ENCODE measurements at places on chromosomes 3 and 15.

DNA sequence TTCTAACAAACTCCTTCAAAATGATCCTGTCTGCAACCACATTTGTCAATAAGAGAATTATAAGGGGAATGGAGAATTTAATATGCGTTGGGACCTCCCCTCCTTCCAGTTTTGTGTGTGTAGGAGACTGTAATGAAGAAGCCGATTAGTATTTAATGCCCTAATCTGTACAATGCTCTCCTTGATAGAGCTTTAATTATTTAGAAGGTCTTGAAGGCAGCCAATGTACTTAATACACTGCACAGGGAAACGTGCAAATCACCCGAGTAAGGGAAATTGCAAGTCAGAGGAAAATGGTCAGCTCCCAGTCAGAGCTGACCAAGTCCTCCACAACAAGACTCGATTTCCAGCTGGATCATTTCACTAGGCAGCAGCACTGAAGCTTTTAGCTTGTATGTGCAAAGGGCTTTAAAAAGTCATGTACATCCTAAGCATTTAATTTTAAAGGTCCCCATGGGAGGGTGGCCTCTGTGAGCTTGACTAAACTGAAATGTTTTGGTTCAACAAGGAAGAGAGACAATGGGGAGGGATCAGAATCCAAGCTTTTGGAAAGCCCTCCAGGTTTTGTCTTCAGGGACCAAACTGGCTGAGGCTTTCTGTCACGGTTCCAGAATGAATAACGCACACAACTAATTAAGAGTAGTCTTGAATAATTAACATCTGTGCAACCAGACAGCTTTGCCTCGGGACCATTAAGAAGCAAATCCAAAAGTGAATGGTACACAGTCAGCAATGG, 159.8 kb upstream of the MITF start:
- no peak for DNase-seq

DNA sequence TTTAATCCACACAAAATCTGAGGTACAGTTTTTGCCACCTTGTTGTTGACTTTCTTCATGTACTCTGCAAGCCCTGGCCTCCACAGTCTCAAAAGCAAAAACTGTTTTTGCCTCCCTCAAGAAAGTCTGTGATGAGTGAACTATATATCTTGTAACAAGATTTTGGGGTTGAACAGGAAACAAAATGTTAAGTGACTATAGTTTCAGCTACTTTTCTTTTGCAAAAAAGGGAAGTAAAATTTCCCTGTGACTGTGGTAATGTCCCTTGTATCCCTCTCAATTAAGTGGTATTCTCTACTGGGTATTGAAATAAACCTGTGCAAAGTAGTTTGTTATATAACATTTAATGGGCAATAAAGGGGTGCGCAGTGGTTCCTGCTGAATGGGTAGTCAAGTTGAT, 21.3 kb upstream of the SCAANT1 start:
- no peak for DNase-seq

GRCh38 chr15:46918462-46919140, 798.7 kb upstream of the SEMA6D start:
- no peak for DNase-seq

DNA sequence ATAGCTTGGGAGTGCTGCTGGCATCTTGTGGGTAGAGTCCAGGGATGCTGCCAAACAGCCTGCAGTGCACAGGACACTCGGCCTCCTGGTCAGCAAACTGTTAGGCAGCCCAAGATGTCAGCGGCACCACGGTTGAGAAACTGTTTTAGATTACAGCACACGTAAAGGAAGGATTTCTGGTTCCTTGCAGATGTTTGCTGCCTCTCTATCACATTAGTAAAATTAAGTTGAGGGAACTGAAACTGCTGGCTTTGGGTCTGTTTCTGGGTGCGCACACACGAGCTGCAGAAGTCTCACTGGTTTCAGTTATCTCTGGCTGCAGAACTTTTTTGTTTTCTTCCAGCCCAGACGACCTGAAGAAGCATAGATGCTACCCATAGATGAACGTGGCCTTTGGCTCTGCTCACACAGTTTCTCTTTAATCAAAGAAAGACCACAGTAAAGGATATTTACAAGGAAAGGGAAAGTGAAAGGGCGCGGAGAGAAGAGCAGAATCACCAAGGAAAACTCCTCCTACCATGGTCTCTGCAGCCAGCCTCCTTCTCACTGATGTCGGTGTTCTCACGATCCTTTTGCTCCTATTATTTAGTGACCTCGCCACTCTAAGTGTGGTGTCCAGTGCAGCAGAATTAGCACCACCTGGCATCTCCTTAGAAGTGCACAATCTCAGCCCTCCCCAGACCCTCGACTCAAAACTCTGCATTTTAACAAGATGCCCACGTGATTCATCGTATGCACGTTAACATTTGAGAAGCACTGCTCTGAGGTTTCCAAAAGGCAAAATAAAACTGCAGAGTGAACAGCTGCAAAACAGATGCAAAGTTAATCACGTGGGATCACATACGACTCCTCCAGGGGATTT, 50.6 kb upstream of the AKAP13 start:
- no peak for DNase-seq

DNA sequence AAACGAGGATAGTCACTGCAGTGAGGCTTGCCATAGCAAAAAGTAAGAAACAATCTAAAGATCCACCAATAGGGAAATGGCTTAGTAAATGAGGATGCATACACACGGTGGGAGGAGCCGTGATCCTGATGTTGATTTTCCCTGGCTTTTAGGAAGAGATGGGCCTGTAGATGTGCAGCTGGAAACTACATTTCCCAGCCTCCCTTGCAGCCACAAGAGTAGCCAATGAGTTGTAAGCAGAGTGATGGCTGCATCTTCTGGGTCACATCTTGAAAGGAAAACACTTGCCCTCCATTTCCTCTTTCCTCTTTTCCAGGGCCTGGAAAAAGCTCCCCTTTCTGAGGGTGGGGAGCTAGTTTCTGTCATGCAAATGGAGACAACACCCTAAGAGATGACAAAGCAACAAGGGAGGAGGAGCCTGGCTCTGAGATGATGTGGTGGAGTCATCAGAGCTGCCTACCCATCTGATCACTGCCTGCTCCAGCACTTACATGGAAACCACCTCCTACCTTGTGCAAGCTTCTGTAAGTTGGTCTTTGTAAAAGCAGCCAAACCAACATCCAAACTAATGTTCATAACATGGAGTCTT, 139.1 kb downstream of the TLE3 start:
- DNase-seq = no peak

DNA sequence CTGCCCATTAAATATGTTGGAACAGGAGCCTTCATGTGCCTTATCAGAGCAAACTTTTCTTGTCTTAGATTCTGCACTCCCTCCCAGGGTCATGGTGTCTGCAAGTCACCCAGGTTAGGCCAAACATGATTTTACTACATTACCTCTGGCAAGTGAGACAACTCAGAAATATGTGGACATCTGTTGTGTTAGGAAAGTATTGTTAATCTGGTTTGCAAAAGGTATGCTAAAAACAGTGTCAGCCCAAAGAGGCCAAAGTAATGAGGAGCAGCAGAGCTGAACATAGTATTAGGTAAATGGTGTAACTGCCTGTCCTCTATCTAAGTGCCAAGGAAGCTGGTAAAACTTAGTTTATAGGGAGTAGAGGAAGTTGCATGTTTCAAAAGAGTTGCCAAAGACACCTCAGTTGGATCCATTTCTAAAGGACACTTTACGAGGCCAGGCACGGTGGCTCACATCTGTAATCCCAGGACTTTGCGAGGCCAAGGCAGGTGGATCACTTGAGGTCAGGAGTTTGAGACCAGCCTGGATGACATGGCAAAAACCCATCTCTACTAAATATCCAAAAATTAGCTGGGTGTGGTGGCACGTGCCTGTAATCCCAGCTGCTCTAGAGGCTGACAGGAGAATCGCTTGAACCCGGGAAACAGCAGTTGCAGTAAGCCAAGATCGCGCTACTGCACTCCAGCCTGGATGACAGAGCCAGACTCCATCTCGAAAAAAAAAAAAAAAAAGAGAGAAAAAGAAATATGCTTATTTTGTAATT, 22.5 kb upstream of the PPIB start:
- DNase-seq = no peak

GRCh38 chr3:66353530-66353929, 132.7 kb downstream of the SLC25A26 start:
- no peak for DNase-seq

DNA sequence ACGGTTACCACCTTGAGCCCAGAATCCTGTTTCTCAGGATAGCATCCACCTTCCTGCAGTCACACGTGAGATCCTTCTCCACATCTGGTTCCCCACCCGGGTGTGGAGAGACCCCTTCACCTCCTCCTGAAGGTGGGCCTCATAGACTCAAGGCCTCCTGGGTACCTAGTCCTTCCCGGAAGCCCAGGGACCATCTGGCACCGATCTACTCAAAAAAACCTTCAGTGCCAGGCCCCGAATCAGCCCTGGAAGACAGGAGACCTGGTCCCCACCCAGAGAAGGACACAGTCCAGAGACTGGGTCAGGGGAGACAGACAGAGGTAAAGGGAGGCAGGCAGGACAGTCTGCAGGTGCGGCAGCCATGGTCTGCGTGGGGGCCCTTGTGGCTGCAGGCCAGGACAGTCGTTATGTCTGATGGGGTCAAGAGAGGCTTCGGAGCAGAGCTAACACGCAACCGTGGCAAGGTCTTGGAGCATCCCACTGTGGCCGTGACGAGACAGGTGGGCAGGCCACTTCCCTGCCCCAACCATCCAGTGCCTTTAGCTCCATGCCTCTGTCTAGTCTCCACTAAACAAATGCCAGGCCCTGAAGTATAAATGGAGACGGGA, 112.2 kb upstream of the ABHD17C start:
- no peak for DNase-seq

DNA sequence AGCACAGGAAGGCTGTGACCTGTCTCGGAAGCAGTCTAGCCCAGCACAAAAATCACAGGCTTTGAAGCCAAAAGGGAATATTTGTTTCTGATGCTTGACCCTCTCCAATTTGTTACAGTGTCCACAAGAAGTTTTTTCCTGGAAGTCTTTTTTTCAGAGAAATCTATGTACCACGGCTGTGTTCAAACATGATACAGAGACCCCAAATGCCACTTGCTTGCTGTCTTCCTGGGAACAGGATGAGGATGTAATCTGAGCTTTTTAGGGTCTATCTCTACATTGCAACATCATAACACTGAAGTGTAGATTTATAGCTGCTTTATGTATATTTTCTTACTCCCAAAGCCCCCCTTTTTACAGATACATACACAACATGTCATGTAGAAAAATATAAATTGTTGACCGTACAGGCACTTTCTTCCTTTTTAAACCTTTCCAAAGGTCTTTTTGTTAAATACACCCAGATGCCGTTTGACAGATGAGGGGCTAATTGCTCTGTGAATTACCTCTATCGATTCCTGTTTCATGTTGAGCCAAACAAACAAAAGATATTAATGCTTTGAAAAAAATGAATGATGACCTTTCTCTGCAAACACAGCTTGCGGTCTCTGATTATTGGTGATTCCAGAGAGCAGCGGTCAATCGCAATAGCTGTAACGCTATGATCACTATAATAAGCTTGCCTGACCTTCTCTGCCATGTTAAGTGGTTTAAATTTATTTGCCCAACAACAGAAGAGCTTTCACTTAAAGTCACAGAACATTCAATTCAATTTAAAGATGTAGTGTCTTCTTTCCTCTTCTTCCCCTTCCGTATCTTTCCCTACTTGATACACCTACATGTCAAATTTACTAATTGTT, 875.9 kb upstream of the NR2F2 start:
- DNase-seq = no peak

DNA sequence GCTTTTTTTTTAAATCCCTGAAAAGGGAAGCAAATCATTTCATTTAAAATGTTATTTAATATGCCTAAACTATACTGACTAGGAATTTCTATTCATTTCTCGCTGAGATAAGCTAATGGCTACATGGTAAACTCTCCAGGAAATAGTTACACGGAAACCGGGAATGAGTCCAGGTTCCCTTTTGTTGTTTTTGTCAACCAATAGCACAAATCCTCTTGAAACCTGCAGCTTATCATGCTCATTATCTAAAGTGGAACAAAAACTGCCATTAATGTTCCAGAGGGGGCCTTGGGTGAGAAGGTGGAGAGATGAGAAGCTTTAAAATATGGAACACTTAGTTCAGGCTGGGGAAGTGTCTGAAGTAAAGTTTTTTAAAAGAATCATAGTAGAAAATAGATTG, 113.5 kb upstream of the ALCAM start:
- DNase-seq = peak; percentile 40

- DNase-seq = no peak
Measured at GRCh38 chr3:112460519-112461195, 38.6 kb downstream of the BTLA start.

DNA sequence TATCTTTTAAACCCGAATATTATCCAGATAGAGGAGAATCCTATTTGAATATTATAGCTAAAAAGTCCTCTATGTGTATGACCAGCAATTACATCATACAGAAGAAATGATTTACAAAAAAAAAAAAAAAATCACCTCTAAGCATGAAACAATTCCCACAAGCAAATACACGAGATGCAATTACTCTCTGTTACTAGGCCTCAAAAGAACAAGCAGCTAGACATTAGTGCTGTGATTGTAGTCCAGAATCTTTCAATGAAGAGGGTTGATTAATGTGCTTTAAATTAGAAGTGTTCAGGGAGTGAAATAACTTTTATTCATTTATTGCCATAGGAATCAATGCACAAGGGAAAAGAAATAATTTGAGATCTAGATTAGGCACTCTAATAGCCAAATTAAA, 1379.5 kb upstream of the GBE1 start:
- DNase-seq = no peak

GRCh38 chr3:112341386-112341785, 8.4 kb downstream of the CD200 start:
- DNase-seq = no peak
